ENCODE measurements at places on chromosomes 16 and 17. TPM values are rescaled to one million over a fixed set of nuclear protein-coding genes. Genes with fewer than 3 reads are reported as not detected.

MMP15 gene
- total RNA-seq: 32.1 TPM

HSPB9 gene
- total RNA-seq: not detected

ABCC3 gene
- 97.9 TPM for total RNA-seq

MPP3 gene
- total RNA-seq: 19.4 TPM

LRRC37A gene
- total RNA-seq: 0.75 TPM

GPRC5B gene
- 30.9 TPM for total RNA-seq

SLFN13 gene
- total RNA-seq: 5.2 TPM

KRT25 gene
- not detected for total RNA-seq

HSF5 gene
- not detected for total RNA-seq

LITAFD gene
- not detected for total RNA-seq

USH1G gene
- total RNA-seq: 0.08 TPM

TBC1D16 gene
- total RNA-seq: 11.9 TPM

QPRT gene
- total RNA-seq: 0.90 TPM

DDX28 gene
- 18.9 TPM for total RNA-seq

RAD51C gene
- 52.4 TPM for total RNA-seq

MYH2 gene
- total RNA-seq: not detected

SALL1 gene
- 0.56 TPM for total RNA-seq

FN3KRP gene
- 60.6 TPM for total RNA-seq

BCL6B gene
- total RNA-seq: not detected

PDE6G gene
- 1.9 TPM for total RNA-seq

PRAC1 gene
- not detected for total RNA-seq

SPNS2 gene
- total RNA-seq: 9.5 TPM

HOXB1 gene
- total RNA-seq: not detected

OTOP2 gene
- not detected for total RNA-seq

TOP2A gene
- 206 TPM for total RNA-seq

MYOCD gene
- 1.0 TPM for total RNA-seq
